Neuronal stem cell (in vitro differentiated cells): ENCODE measurements at places on chromosomes 5 and 9.
A peak's percentile ranks its signal among the peaks of the same experiment; 100 is the strongest.

GRCh38 chr9:128390150-128390812 lies 19.1 kb downstream of the URM1 start:
- no peak for DNase-seq

- DNase-seq: no peak
Measured at GRCh38 chr5:4208537-4208936, 612.9 kb downstream of the IRX1 start.

- DNase-seq: no peak
Measured at GRCh38 chr9:106423575-106423974, 439.4 kb upstream of the ZNF462 start.

DNA sequence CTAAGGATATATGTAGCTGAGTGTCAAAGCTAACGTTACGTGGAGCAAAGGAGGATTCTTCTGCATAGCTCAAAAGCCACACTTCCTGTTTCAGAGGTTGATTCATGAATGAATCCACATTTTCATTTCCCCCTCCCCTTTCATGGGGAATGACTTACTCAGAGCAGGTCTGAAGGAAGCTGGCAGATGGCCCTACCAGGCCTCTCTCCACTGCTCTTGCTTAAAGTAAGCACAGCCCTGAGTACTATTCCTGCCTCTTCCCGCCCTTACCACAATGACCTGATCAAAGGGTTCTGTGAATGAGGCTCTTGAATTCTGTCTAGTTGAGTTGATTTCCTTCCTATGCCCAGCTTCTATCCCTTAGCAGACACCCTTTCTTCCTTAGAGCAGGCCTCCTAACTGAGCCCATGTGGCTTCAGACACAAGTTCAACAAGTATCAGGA lies 6.3 kb downstream of the IGIP start:
- DNase-seq: no peak

GRCh38 chr5:123436201-123436600 lies 13.0 kb upstream of the CEP120 start:
- no peak for DNase-seq

GRCh38 chr9:123584202-123585176 lies 228.5 kb downstream of the CRB2 start:
- no peak for DNase-seq

GRCh38 chr5:36150676-36151433 lies 832 bp downstream of the LMBRD2 start:
- peak; percentile 21 for DNase-seq

- DNase-seq: no peak
Measured at GRCh38 chr9:133558191-133559126, 24.0 kb downstream of the ADAMTSL2 start.

GRCh38 chr9:127076860-127077643 lies 45.4 kb downstream of the ANGPTL2 start:
- no peak for DNase-seq
